Activated CD4-positive, alpha-beta T cell treated with anti-CD3 and anti-CD28 coated beads, Interleukin-2, amount 50 U/mL, for 4 hours (primary cell): ENCODE measurements at places on chromosomes 1 and 21.

DNA sequence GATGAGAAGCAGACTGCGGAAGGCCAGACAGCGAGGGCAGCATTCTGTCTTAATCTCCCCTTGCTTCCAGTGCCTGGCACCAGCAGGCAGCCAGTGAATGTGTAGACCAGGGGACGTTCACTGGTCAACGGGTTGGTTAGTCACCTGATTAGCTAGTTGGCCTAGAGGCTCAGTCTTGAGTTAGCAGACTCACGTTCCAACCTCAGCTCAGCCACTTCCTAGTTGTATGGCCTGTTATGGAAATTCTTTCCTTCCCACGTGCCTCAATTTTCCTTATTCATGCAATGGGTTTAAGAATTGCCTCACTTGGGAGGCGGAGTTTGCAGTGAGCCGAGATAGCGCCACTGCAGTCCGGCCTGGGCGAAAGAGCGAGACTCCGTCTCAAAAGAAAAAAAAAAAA, 249.6 kb upstream of the TMEM51 start:
- DNase-seq, result no peak

DNA sequence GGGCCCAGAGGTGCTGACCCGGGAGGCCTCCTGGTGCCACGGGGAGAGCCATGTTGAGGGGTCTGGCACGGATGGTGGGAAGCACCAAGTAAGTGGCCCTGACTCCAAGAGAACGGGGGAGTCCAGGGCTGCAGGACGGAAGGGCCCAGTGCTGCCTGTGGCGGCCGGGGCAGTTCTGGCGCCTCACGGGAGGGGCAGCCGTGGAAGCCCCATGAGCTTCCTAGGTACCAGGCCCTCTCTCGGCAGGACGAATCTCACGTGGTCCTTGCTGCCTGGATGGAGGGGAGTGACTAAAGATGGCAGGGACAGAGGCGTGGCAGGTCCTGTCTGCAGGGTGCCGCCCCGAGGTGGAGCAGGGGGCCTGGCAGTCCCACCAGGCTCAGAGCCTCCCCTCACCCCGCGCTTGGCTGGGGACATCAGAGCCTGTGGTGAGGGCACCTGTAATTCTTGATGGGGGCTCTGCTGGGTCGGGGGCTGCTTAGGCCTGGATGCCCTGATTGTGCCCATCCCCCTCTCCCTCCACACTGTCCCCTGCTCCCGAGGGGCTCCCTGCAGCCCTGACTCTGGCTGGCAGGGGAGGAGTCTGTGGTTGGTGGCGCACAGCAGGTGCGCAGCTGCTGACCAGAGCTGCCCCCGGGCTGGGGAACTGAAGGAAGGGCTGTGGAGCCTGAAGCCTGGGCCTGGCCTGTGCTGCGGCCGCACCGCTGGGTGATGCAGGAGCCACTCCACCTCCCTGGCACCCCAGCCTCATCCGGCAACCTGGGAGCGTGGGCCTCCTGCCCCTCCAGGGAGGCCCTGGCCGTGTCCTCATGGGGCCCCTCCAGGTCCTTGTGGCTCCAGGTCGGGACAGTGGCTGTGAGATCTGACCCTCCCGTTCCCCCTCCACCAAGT, 31.4 kb downstream of the POFUT2 start:
- no peak for DNase-seq

GRCh38 chr1:67916140-67916886, 83.0 kb upstream of the GNG12 start:
- no peak for DNase-seq

DNA sequence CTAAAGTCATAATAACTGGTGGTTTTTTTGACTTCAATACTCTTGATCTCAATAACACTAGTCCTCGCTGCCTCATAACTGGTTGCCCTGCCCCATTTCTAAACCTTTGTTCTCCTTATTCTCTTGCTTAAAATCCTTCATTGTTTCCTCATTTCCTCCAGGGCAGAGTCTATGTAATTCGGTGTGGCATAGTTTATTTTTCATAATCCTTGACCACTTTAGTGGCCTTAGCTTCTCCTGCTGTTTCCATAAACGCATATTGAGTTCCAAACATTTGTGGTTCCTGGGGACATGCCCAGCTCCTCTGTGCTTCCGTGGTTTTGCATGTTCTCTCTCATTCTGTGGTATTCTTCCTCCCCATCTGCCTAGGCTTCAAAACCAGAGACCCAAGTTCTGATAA, 19.0 kb upstream of the TLCD4 start:
- DNase-seq, result no peak

DNA sequence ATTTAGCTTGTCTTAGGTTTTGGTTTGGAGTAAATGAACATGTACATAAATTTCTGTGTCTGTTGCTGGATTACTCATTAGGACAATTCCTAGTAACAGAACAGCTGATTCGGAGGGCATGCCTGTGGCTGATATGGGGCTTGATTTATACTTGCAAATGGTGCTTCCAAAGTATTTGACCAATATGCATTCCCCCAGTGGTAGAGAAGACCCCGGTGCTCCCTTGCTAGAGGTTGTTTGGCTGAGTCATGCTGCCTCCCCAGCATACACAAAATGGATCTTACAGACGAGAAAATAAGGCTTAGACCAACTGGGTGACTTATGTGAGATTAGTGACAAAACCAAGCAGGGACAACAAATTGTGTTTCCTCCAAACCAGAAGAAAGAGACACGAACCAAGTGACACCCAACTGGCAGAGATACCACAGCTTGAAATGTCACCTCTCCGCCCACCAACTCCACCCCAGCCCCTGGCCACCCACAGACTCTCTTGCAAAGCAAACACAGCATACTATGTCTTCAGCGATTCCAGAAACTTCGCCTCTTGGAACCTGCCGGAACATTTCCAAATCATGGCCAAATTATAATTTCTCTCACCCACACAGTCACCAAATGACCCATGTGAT, 75.9 kb upstream of the ETS2 start:
- no peak for DNase-seq

DNA sequence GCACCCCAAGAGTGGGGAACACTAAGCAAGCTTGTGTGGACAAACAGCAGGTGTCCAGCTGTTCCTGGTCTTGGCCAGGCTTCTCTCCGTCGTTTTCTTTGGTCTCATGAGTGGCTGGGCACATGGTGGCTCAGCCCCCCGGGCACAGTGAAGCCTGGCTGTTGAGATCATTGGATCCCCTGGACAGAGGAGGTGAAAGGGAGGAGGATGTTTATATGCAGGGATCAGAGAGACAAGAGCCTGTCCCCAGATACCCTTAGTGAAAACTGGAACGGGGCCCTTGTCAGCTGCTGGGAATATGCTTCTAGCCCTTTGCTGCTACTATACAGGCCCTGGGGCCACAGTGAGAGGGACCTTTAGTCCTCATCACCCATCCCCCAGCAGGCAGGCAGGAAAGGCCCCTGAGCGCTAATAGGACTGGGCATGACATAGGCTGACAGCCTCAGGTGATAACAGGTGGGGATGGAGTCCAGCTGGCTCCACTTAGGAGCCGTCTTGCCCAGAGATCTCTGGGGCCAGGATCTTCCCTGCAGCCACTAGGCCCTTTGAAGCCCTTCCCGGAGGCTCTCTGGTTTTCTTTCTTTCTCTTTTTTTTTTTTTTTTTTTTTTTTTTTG, 16.4 kb downstream of the EPHA8 start:
- DNase-seq, result no peak

GRCh38 chr1:38190983-38191382, 144.4 kb upstream of the POU3F1 start:
- DNase-seq, result no peak

GRCh38 chr1:3029991-3030662, 8.9 kb downstream of the ACTRT2 start:
- DNase-seq, result no peak

GRCh38 chr1:21318714-21319159, 28.5 kb upstream of the ECE1 start:
- no peak for DNase-seq

DNA sequence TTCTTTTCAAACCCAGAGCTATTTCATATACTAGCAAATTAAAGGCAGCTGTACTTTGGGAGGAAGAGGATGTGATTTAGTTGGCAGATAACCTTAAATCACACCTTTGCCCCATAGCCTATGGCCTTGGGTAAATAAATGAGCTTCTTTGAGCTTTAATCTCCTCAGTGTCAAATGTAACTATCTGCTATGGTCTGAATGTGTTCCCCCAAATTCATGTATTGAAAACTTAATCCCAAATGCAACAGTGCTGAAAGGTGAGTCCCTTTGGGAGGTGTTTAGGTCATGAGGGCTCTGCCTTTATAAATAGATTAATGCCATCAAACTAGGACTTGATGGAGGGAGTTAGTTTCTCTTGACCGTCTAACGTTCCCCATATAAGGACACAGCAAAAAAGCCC, 85.8 kb downstream of the LTN1 start:
- no peak for DNase-seq

GRCh38 chr1:204894031-204894430, 23.4 kb downstream of the NFASC start:
- no peak for DNase-seq

DNA sequence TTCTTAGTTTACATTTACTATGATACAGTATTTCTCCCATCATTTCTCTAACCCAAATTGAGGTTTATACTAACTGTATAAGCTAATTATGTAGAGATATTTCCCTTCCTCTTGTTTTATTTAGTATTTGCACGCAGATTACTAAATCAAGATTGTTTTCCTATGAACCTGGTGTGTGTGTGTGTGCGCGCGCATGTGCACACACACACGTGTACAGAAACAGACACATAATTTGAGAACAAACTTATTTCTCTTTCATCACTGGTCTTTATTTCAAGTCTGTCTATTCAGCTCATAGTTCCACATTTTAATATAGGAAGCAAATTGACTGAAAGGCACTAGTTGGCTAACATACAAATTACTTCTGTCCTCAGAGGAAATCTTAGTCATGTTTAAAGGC, 19.7 kb upstream of the COL24A1 start:
- DNase-seq, result no peak

GRCh38 chr1:85612704-85613361, 32.3 kb downstream of the CCN1 start:
- no peak for DNase-seq

DNA sequence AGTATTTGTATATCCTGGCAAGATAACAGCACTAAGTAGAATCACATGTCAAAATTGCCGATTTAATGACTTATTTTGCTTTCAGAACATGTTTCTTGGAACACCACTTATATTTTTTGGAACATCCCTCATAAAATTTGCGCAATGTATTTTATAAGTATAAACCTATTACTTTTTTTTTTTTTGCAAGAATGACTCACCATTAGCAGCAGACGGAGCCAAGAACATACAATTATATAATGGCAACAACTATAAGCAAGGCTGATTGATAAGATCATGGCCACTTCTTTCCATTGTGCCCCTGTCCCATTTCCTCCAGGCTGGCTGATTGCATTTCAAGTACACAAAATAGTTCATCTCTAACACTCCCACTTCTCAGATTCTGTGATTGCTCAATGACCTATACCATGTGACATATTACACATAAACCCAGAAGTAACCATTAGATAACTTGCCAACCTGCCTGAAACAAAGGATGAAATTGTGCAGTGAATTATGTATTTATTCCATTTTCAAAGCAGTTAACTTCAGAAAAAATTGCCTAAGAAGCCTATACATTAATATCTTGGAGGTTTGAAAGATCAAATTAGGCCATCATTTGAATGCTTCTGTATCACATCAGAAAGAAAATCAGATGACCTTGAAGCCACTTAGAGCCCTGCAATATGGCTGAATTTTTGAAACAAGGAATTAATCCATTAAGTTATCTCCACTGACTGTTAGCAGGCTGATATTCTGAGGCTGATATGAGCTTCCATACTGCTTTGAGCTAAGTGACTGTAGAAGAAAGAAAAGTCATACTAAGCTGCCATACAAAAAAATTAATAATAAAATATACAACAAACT, 77.8 kb upstream of the PRMT6 start:
- DNase-seq, result no peak

- DNase-seq, result no peak
Observed at GRCh38 chr1:53341961-53342707, 14.3 kb upstream of the LRP8 start.

- no peak for DNase-seq
Observed at GRCh38 chr1:86429835-86430234, 5.9 kb downstream of the CLCA2 start.

GRCh38 chr1:26578167-26578566, 48.6 kb downstream of the RPS6KA1 start:
- no peak for DNase-seq

- peak; percentile 16 for DNase-seq
Observed at GRCh38 chr1:26391450-26391849, 18.9 kb upstream of the ZNF683 start.

DNA sequence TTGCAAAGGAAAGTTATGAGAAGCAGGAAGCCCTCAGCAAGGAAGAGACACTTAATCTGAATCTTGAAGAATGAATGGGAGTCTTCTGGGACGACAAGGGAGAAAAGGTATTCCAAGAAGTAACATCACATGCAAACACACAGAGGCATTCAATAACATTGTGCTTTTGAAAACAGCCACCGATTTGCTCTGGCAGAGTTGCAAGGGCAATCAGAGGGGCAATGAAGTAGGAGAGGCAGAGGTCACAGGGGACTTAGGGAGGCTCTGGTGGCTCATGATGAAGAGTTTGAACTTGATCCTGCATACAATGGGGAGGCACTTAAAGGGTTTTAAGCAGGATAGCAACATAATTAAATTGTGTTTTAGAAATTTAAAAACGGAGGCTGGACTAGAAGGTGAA, 107.7 kb downstream of the DDX20 start:
- no peak for DNase-seq

DNA sequence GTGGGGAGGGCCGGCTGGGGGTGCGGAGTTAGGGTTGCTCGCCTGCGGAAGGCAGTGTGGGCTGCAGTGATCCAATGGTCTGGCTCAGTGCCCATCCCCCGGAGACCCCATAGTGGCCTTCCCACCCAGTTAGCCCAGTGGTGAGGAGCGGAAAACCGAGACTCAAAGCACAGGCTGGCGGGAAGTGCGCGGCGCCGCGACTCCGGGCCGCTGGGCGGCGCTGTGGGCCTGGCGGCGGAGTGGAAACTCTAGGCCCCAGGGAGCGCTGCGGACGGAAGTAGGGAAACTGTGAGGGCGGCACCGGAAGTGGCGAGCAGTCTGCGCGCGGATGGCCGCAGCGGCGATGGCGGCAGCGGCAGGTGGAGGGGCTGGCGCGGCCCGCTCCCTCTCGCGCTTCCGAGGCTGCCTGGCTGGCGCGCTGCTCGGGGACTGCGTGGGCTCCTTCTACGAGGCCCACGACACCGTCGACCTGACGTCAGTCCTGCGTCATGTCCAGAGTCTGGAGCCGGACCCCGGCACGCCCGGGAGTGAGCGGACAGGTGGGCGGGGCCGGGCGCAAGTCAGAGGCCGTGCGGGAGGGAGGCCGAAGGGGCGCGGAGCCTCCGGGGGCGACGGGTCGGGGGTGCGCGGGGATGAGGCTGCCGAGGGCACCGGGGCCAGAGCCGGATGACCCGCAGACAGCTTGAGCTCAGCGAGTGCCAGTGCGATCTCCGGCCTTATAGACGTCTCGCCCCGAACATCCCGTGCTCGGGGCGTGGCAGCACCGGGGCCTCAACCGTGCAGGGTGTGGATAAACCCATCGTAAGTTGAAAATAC, at the start of gene ADPRS:
ADPRS (plus strand) TSS at position 316 of the 816 bp plus-strand sequence; CDS start at position 329, 13 bp downstream.
- peak; percentile 85 for DNase-seq

- no peak for DNase-seq
Observed at GRCh38 chr1:29393451-29393826, 157.1 kb downstream of the PTPRU start.
